Fibroblast of skin of right biceps (primary cell): ENCODE measurements at places on chromosomes 12 and 14.

DNA sequence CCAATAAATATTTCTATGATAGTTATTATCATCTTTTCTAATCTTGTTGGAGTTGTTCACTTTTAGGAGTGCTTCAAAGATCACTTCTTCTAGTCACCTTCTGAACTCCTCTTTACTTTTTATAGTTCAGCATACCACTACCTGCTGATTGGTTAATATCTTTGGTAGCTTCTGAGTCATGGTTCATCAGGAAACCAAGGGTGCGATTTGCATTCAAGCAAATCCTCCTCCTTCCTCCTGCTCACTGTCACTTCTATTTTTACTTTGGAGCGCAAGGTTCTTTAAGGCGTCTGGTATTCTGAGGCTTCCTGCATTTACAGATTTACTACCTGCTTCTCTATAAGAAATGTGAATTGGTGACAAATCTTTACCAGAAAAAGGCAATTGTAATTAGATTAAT lies 24.0 kb downstream of the SYT1 start:
- DNase-seq: peak; percentile 14

DNA sequence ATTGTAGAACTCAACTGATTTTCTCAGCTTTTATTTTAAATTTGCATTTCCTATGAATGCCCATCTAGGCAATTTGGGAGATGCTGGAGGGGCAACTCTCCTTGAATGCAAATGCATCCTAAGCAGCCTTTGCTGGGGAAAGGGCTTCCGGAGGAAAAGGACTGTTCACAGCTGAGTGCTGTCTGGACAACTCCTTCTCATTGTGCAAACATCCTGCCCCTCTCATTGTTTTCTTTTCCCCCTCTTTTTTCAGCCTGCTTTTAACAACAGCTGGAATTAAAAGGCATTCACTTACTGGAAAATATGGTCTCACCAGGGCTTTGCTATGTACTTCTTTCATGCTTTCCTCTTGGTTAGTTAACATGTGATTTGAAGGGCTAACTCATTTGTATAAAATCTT lies 397.8 kb downstream of the FUT8 start:
- DNase-seq: no peak

- DNase-seq: peak; percentile 7
Measured at GRCh38 chr12:83473408-83474095, 786.8 kb downstream of the TMTC2 start.

GRCh38 chr12:29713729-29714128 lies 70.0 kb downstream of the TMTC1 start:
- no peak for DNase-seq

GRCh38 chr14:102778338-102779083 lies 1.3 kb downstream of the TRAF3 start:
- DNase-seq: peak; percentile 37

- DNase-seq: no peak
Measured at GRCh38 chr14:21384494-21384851, 654 bp upstream of the SUPT16H start.

- no peak for DNase-seq
Measured at GRCh38 chr12:118055865-118056773, 4.9 kb downstream of the WSB2 start.

- DNase-seq: peak; percentile 38
Measured at GRCh38 chr14:68662392-68662791, 130.5 kb downstream of the ZFP36L1 start.
